Gastrocnemius medialis (tissue), 4 donors: ENCODE measurements at places on chromosomes 11 and 22. TPM values are rescaled to one million over a fixed set of nuclear protein-coding genes. Genes with fewer than 3 reads are reported as not detected.

DNA sequence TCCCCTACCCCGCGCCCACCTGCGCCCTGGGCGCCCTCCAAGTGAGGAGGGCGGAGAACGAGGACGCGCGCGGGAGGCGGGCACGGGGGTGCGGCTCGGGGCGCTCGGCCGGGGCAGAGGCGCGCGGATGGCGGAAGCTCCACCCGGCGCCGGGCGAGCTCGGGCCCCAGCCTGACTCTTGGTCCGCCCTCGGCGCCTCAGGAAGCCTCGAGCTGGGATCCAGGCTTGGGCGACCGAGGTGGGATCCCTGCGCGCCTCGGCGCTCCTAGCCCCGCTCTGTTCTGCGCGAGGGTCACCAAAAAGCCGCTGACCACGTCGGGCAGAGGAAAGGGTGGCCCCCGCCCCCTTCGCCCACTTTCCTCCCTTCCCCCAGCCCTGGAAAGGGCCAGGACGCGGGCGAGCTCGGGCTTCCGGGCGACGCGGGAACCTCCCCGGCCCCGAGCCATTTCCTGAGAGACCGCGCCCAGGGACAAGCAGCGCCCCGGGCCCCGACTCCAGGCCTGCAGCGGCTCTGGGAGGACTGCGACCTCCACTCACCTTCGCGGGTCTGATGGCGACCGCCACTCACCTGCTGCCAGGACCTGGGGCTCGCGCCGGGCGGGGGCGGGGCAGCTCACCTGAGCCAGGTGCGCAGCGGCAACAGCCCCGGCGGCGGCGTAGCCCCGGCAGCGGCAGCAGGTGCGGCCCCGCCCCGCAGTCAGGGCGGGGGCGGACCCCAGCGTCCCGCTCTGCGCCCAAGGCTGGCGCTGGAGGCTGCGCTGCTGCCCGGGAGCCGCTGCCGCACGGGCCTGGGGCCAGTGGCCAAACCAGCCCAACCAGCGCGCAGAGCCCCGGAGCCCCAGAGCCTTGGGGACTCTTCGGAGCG lies 2.2 kb upstream of the SIGIRR start:
- H3K36me3 ChIP-seq: no peaks in the 10 kb centered on the region
- no peaks in the 10 kb centered on the region for H3K4me1 ChIP-seq
- peaks cover 54% of the 10 kb centered on the region for H3K27me3 ChIP-seq

DNA sequence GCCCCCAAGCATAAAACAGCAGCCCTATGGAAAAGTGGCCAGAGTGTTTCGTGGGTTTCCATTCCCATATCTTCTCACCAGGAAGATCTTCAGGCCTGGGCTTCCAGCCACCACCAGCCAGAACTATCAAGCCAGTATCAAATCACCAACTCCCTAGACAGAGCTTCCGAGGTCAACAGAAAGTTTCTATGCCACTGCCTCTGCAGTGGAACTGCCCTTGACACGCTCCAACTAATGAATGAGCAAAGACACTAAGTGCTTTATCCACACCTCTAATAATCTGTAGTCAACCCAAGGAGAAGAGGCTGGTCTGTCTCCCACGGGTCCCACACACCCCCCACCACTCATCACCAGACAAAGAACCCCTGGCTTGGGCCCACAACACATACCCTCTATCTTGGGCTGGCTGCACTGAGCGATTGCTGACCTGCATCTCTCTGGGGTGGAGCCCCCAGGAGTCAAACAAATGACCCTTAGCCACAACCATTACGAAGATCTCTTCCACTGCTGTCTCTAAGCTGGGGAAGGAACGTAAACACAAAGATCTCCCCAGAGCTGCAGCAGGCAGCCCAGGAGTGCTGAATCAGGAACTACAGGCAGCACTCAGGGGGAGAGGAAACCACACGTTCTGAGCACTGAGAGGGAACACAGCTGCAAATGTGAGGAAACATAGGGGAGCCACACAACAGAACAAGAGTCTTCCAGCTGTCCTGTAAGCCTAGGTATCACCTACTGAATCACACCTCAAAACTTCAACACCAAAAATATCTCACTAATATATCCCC lies 9.7 kb downstream of the OR5AN1 start:
- H3K4me3 ChIP-seq: no peak overlapping the region
- no peaks in the 10 kb centered on the region for H3K4me1 ChIP-seq
- no peak for DNase-seq
- H3K27me3 ChIP-seq: no peaks in the 10 kb centered on the region
- no peaks in the 10 kb centered on the region for H3K36me3 ChIP-seq

The SORL1 gene
- 2.4 TPM for total RNA-seq

- H3K4me1 ChIP-seq: no peaks in the 10 kb centered on the region
- H3K27ac ChIP-seq: no peak overlapping the region
- H3K27me3 ChIP-seq: no peaks in the 10 kb centered on the region
- no peaks in the 10 kb centered on the region for H3K36me3 ChIP-seq
Measured at GRCh38 chr22:40703174-40703573, 23.9 kb downstream of the MCHR1 start.

DNA sequence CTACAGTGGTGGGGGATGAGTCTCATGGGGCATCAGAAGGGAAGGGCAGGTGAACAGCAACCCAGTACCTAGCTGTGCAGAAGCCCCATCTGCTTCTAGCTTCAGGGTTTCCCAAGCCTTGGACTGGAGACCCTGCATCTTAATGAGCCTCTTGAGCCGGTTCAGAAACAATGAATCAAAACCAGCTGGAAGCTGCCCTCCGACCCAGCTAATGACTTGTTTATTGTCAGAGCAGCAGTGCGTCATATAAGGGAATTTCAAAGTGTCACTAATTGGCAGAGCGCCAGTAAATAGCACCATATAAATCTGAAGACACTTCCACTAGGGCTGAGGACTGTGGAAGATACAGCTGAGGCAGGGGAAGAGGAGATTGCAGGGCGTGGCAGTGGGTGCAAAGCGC lies 57.5 kb downstream of the RPUSD4 start:
- no peaks in the 10 kb centered on the region for H3K4me1 ChIP-seq
- H3K27ac ChIP-seq: no peak overlapping the region
- H3K27me3 ChIP-seq: no peaks in the 10 kb centered on the region
- H3K4me3 ChIP-seq: no peak overlapping the region

The APOBEC3B gene
- 0.62 TPM for total RNA-seq

The SLC22A8 gene
- total RNA-seq: not detected

- H3K27ac ChIP-seq: no peak overlapping the region
- no peaks in the 10 kb centered on the region for H3K36me3 ChIP-seq
- no peaks in the 10 kb centered on the region for H3K4me1 ChIP-seq
- no peaks in the 10 kb centered on the region for H3K27me3 ChIP-seq
Measured at GRCh38 chr11:31714840-31715239, 96.3 kb downstream of the PAX6 start.

- H3K4me1 ChIP-seq: peaks cover 84% of the 10 kb centered on the region
- no peak overlapping the region for H3K4me3 ChIP-seq
- no peaks in the 10 kb centered on the region for H3K36me3 ChIP-seq
- no peak for DNase-seq
Measured at GRCh38 chr22:41482319-41482935, 13.5 kb downstream of the ACO2 start.

The SCN4B gene
- total RNA-seq: 8.1 TPM

DNA sequence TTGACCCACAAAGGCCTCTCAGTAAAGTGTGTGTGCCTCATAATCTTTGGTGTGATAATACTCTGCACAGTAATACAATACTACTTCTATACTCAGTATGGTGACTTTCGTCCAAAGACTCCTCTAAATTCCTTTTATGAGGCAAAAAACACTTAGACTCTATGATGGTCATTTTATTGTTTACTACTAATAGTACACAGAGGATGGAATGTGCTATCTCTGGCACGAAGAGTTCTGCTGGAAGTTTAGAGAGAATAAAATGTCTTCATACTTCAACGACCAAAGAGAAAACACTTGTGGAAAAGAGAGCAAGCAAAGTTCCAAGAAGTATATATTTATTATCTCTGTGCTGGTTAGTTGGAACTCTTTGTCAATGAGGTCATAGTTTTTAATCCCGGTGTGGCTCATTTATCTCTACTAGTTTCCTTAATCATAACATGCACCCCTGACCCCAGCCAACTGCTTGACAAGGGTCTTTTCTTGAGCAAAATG lies 7.5 kb upstream of the CSTF3 start:
- no peaks in the 10 kb centered on the region for H3K27me3 ChIP-seq
- H3K36me3 ChIP-seq: no peaks in the 10 kb centered on the region
- H3K4me1 ChIP-seq: peaks cover 18% of the 10 kb centered on the region
- no peak for DNase-seq
